IMR-90 (cell line): ENCODE measurements at places on chromosomes 4 and X. TPM values are rescaled to one million over a fixed set of nuclear protein-coding genes. Genes with fewer than 3 reads are reported as not detected.

GRCh38 chr4:52824603-52825459 is 37.3 kb upstream of the RASL11B start:
- DNase-seq: peak; percentile 85

DNA sequence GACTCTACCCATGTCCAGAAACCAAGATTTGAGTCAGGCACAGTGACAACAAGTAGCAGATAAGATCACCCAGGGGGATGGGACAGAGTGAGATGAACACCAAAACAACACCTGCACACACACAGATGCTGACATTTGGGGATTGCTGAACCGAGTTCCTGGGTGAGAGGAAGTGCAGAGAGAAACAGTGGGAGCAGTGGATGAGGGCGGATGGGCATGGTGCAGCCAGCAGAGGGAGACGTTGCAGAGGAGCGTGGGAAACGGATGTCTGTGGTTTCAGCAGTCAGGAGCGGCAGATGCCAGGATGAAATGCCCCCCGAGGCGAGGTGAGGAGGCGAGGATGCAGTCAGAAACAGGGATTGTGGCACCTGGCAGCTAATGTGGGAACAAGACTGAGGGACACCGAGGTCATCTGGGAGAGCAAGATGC is 78.6 kb upstream of the STS start:
- DNase-seq: no peak

DNA sequence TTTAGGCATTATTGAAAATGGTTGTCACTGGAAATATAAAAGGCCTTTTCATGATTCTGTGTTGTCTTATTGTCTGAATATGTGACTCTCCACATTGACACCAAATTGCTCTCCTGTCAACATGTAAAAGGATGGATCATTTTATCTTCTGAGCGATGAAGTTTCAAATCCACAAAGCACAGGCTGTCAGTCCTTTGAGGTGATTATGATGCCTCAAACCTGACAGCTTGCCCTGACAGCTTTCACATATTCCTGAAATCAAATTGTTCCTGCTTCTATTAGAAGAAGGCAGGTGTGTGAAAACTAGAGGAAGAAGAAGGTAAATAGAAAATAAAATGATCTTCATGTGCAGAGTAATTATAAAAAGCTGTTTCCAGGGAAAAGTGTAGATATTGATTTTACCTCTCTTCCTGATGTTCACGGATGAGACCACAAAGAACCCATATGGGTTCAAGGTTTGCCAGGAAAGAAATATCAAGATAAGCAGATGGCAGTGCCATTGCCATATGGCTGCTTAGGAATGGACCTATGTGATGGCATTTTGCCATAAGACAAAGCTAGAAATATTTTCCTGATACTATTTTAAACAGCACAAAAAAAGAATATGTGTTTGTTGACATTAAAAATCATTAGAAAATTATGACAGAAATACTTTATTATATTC is 1006.3 kb upstream of the AGA start:
- no peak for DNase-seq

- peak; percentile 75 for DNase-seq
Measured at GRCh38 chrX:103396186-103396585, 19.8 kb downstream of the BEX3 start.

DNA sequence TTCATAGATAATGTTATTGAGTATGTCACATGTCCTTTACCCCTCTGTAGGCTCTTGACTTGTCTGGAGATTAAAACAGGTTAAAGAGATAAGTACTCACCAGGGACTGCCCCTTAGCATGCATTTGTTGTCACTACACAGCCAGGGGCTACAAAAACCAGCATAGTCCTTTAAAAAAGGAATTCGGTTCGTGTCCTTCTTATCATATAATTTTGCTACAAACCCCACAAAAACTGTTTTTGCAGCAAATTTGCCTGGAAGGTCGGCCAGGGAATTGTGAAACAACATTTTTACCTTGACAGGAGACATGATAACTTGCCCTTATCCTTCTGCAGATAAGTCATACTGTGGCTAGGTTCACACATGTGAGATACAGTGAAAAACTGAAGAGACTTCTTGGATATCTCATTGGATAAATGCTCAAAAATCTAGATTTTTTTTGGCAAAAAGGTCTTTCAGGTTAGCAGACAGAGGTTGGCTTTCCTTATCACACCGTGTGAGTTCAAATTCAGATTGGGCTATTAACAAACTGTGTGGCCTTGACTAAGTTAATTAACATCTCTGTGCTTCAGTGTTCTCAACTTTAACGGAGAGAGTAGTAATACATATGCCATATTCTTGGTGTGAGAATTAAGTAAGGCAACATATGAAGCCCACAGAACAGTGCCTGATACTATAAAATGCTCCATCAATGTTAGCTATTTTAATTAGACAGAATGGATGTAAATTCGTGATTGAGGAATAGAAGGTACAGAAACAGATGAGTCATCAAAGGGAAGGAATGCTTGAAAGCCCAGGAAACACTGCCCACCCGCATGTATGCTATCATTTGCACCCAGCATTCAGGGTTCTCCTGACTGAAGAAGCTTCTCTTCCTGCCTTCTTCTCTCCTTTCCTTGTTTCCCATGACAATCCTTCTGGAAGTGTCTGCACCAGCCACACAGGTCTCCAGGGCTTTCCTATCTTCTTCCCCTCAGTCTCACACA is 30.0 kb downstream of the FAM9C start:
- no peak for DNase-seq

Gene AWAT2
- under 0.01 TPM in 1 of 2 replicates, not detected in the other for total RNA-seq

Gene TMEM271
- not detected in 2 replicates for total RNA-seq

Gene TIGD4
- not detected in 2 replicates for total RNA-seq

Gene HPGD
- total RNA-seq: not detected in 2 replicates

Gene TMLHE
- 14.2 and 20.4 TPM in 2 replicates for total RNA-seq

Gene FRMPD4
- total RNA-seq: 1.1 TPM in 2 replicates

Gene MAGEA9B
- total RNA-seq: not detected in 2 replicates

Gene HTT-AS
- total RNA-seq: not detected in 2 replicates

Gene VGLL1
- total RNA-seq: not detected in 2 replicates

Gene UGT2B10
- not detected in 2 replicates for total RNA-seq
